ENCODE measurements at places on chromosomes 12 and 14.
A peak's percentile ranks its signal among the peaks of the same experiment; 100 is the strongest.

GRCh38 chr12:2813214-2814185 is 1.0 kb downstream of the ITFG2 start:
- peak; percentile 73 for DNase-seq

DNA sequence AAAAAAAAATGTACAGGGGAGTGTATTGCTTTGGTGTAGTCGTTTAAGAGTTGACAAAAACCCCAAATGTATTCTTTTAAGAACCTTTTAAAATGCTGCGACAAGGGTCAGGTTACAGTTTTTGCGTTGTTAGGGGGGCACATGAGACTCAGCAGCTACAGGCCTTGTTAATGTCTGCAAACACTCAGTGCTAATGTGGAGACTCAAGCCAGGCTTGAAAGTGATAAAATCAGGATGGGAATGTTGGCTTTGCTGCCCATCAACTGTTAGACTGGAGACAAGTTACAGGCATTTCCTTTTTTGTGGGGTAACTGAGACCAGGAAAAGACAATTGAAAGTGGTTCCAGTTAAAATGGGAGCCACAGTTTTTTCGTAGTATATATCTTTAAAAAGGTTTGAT is 84.8 kb downstream of the PRKCH start:
- no peak for DNase-seq

GRCh38 chr12:45912774-45913173 is 77.6 kb downstream of the SCAF11 start:
- DNase-seq: no peak

DNA sequence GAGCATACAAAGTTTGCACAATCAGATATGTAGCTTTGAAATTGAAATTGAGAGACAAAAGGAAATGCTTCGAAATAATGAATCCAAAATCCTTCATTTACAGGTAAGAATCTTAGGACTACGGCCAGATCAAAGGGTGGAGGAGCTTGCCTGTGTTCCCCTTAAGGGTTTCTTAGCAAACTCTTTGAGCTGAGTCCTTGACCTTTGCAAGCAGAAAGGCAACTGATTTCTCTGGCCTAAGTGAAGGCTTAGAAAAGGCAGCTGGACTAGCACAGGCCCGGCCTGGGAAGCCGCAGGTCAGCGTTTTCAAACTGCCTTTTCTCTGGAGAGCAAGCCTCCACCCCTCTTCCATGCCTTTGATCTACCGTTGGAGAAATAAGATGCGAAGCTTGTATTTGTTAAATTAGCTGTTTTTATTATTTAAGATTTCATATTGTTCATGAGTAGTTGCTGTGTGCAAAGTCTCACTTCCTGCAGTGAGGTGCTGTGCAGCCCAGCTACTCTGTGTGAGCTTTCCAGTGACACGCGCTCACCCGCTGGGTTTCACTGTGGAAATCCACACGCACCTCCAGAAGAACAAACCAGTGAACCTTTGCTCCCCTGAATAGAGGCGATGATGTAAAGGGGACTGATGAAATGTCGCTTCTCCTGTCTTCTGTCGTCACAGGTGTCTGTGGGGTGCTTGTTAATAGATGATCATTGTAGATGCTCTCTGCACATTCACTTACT is 25.0 kb upstream of the AMN start:
- no peak for DNase-seq

GRCh38 chr14:66272221-66272620 is 213.9 kb upstream of the CCDC196 start:
- DNase-seq: no peak

DNA sequence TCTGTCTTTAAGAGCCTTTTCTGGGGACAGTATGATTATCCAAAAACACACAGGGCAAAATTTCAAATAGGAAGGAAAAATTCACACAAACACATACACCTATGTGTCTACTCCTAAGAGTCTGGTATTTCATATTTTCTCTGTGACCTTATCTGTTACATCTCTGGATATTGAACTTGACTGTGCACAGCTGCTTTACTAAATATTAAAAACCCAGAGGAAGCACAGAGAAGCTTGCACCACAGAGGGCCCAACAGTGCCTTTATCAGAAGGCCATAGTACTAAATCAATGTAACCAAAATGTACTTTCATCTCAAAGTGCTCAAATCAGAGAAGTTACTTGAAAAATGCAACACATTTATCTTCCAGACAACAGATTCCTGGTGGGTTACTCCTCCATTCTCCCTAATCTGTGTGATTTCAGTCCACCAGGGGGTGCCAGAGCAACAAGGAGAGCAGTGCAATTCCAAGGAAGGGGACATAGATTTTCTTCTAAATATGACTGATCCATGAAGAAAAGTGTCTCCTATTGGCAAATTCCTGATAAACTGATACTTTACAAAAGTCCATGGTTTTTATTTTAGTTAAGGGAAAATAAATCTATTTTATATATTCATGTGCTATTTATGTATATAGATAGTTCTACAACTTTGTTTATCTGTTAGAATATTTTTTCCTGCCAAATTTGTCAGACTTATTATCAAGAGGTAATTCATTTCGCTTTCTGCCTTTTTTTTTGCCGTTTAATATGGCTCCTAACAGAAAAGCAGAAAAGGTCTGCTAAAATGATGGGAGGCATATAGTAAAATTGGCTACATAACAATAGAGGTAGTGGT is 617.6 kb downstream of the LRFN5 start:
- DNase-seq: peak; percentile 54

- DNase-seq: peak; percentile 63
These were observed 76.7 kb downstream of the MED13L start for GRCh38 chr12:116200812-116201211.

- DNase-seq: no peak
These were observed 105.7 kb upstream of the RASSF8 start for GRCh38 chr12:25852792-25853191.

GRCh38 chr14:74846168-74846567 is 29.8 kb downstream of the PROX2 start:
- DNase-seq: peak; percentile 89

DNA sequence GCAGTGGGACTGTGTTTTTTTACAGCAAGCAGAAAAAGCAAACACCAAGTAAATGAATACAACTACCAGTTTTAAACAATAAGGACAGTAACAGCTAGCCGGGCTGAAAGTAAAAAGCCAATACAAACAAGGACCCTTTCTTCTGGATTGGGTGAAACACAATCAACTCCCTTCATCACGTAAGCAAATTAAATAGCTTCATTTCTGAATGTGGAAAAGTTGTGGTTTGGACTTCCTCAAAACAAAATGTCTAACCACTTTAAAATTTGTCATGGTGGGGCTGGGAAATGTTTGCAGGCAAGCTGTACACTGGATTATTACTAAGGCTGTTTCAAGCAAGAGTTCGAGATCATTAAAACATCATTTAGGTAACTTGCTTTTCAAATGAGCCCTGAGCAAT is 47.4 kb downstream of the TCHP start:
- DNase-seq: peak; percentile 86

- no peak for DNase-seq
These were observed 8.8 kb upstream of the GPRC5D start for GRCh38 chr12:12960639-12961209.

GRCh38 chr12:13339538-13339937 is 143.0 kb downstream of the EMP1 start:
- DNase-seq: peak; percentile 15

- DNase-seq: peak; percentile 76
These were observed 193.3 kb downstream of the ANO4 start for GRCh38 chr12:100987552-100988521.

DNA sequence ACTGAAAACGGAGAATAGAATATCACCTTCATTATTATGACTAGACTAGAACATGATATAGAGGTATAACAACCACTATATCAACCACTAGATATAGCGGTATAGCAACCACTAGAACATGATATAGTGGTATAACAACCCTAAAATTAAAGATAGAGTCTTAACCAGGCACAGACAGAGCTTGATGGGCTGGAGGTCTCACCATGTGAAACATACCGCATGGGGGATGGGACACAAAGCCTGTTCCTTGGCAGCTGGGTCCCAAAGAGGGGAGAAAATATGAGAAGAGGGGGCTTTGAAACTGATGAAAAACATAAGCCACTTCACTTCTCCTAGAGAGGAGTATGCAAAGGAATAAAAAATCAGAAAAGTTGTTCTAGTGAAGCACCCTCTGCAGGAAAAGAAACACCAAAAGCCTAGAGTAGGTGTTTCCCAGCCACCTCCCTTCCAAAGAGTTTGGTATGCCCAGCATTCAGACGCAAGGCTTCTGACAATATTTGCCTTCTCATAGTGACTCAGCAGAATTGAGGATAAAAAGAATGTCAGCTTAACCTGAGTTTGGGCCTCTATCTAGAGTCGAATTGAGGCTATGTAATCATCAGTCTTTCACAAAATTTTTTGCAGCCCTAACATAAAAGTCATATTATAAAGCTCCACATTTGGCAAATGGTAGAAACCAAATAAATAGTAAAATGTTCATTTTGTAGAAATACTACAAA is 316.4 kb downstream of the NOVA1 start:
- peak; percentile 91 for DNase-seq

DNA sequence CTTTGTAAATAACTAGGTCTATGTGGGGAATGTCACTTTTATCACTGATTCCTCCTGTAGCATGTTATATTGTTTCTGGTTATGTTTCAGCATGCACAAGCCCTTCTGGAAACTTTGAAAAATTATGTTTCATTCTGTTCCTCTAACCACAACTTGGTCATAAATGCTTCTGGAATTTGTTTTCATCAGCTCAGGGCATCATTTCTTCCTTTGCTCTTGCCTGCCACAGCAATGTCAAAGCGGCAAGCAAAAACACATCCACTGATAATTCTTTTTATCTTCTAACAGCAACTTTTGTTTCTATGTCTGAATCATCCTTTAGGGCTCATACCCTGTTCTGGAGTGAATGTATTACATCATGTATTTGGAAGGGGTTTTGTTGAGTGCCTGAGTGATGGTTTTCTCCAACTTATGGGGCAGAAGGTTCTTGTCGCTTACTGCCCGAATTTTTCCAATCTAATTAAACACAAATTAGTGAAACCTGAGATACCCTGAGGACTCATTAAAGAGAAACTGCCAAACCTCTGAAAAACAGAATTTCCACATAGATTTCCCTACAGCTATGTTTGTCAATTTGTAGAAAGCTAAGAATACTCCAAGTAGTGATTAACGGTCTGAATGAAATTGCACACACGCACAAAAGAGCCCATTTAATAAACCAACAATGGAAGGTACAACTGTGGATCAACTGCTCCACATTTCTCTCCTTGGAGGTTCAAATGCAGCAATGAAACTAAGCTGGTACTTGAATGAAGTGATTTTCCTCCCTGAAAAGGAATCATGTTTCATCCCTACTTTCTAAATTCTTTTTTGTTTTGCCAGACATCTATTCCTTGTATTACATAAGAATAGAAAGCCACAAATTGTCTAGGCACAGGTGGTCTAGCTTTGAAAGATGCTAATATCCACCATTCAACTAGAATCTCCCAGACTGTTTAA is 173.5 kb upstream of the KRR1 start:
- peak; percentile 89 for DNase-seq

DNA sequence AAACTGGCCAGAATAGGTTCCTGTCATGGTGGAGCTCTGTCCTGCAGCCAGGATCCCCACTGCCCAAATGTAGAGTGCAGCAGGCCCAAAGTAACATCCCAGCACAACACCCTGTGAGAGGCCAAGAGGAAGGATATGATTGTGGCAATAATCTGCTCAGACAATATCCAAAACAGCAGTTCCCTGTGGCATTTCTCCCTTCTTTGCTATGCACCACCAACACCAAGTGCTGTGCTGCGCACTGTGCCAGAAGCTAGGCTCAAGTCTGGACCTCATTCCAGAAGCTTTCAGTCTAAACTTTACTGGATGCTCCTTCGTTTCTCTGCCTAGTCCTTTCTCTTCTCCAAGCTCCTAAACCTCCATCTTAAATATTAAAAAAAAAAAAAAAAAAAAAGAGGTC is 33.4 kb downstream of the SLC11A2 start:
- peak; percentile 16 for DNase-seq

DNA sequence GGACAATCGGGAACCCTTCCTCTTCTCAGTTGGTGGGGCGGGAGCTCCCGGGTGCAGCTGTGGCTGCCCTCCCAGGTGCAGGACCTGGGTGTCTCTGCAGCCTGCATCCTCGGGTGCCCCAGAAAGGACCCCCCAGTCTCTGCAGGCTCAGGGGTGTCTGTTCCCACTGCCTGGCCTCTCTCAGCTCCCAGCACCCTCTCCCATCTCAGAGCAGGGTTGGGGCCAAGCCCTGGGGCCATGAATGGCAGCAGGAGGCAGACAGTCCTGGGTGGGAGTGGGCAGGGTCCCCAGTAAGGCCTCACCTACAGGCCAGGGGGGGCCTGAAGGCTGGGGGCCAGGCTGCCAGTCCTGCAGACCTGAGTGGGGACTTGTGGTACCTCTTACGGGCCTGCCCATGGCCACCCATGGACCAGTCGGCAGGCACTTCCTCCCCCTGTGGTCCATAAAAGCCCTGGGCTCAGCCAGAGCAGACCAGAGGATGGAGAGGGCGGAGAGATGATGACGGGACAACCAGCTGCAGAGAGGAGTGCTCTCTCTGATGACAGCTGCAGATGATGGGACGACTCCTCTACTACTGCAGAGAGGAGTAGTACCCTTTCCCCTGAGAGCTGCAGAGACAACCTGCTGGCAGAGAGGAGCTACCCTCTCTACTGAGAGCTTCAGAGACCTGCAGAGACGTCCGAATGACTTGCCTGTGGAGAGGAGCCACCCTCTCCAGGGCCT is 26.6 kb downstream of the TCHP start:
- no peak for DNase-seq

DNA sequence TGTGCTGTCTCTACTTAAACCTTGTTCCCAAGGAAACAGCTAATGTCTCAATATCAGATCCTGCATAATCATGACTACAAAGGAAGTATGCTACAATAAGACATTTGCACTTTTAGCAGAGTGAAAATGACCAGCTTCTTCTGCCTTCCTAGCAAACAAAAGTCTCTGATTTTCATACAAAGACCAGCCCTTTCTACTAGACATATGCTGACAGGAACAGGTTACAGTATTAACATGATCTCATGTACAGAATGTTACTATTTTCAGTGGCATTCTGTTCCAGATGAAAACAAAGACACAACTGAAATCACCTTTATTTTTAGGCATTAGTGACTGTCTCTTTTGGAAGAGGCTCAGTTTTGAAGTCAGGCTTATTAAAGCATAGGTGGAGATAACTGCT is 228.6 kb downstream of the MED13L start:
- DNase-seq: peak; percentile 22

DNA sequence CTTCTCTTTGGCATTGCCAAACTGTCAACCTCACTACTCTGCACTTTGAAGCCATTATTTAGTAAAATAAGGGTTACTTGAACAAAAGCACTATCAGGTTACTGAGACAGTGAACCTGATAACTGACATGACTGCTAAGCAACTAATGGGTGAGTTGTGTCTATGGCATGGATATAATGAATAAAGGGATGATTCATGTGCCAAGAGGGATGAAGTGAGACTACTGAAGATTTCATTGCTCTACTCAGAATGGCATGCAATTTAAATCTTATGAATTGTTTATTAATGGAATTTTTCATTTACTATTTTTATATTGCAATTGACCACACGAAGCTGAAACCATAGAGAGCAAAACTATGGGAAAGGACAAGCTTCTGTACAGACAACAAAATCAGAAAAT is 74.4 kb downstream of the CEP128 start:
- DNase-seq: no peak

DNA sequence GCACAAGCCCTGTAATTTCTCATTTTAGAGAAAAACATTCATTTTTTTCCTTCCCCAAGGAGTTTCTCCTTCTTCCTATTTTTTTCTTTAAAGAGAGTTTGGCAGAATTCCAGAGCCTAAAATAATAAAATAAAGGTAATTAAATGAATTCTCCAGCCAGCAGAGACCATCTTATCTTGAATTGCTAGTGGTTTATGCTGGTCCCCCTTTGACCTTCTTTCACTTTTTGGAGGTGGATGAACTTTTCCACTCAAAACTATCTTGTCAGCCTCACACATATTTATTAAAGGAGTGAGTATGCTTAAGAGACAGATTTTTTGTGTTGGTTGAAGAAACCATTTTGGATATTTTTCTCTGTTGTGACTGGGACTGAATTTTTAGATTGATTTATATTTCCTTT is 47.6 kb downstream of the ADIPOR2 start:
- no peak for DNase-seq
